ENCODE measurements at places on chromosomes 3 and 15.

DNA sequence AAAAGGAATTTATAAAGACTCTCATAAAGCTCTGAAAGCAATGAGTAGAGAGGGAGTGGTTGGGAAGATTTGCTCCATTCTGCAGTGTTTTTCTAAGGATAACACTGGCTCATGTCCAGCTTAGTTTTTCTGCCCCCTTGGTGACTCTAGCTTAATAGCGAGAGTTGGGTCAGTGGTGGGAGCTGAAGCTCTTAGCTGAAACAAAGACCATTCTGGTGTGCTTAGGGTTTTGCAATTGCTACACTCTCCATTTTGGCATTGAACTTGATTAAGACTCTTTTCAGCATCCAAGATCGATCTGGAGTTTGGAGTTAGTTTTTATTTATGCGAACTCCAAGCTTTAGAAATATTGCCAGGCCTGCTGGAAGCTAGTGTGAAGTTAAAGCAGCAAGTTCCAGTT is 98.0 kb downstream of the ATG7 start:
- DNase-seq: no peak

- DNase-seq: no peak
Observed at GRCh38 chr3:179430277-179430870, 20.9 kb downstream of the GNB4 start.

DNA sequence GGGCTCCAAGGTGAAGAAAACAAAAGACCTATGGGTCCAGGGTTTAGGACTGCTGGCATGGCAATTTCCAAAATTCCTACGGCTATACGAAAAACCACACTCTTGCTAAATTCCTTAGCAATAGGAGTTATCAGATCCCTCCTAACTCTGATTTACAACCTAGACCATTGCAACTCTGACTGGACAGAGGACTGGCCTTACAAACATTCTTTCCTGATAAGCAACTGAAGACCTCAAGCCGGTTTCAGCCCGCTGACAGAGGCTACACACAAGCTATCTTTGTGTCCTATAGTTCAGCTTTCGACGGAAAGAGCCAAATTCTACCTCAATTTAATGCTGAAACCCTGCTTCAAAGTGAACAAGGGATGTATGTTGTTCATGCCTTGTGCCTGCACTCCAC is 38.3 kb upstream of the AGBL1 start:
- no peak for DNase-seq

DNA sequence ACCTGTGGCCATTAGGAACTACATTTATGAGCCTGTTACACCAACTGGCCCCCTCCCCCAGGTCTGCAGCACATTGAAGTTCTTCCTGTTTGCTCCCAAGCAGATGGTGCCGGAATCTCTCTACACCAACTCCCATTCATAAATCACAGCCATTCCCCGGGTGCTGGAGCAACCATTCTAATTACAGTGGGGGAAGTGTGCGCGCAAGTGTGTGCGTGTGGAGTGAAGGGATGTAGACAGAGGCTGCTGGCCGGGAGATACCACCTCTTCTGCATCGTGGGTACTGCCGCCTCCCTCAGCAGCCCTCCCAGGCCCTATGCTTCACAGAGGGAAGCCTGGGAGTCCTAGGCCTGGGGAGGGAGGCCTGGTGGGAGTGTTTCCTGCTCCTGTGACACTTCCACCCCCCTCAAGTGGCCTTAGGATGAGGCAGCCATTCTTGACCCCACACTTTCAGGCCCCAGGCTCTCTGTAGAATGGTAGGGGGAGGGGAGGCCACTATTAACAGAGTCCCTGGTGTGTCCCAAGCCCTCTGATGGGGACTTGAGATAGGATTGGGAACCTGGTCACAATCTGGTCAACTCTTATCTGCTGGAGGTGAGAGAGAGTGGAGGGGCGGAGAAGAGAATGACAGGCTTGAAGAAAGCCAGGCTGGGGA is 69.1 kb downstream of the MAGEF1 start:
- no peak for DNase-seq

- no peak for DNase-seq
Observed at GRCh38 chr3:176789947-176790346, 407.3 kb downstream of the TBL1XR1 start.

DNA sequence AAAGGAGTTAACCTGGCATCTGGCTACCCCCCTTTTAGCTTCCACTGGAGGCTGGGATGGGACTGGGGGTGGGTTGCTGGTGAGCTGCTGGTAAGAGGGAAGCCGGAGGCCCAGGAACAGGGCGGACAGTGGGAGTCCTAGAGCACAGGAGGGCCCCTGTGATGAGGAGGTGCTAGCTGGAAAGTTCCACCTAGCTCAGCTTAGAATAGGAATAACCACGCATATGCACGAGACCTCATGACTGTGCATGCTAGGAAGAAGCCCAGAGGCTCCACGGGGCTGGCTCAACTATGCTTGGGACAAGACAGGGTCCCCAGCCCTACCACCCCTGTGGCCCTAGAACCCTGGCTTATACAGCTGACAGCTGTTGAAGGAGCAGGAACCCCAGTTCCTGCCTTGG is 34.1 kb downstream of the LINGO1 start:
- no peak for DNase-seq

DNA sequence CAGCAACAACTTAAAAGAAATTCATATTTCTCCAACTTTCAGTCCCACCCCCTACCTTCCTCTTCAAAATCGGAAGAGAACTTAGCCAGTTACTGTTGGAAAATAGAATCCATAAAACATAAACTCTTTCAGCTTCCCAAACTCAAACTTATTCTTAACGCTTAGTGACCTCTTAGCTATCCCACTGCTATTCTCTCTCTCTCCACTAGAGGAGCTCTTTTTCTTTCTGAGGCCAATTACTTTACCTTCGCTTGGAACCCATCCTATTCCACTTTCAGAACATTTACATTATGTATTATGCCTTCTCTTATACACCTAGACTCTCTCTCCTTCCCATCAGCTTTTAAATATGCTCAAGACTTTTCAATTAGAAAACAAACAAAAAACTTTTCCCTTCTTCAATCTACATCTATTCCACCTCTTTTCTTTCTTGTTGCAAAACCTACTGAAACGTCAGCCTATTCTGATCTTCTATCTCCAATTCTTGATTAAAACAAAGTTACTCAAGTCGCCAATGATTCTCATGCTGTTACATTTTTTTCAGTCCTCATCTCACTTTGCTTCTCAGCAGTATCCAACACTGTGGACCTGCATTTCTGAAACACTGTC is 13.4 kb upstream of the GHSR start:
- DNase-seq: no peak

DNA sequence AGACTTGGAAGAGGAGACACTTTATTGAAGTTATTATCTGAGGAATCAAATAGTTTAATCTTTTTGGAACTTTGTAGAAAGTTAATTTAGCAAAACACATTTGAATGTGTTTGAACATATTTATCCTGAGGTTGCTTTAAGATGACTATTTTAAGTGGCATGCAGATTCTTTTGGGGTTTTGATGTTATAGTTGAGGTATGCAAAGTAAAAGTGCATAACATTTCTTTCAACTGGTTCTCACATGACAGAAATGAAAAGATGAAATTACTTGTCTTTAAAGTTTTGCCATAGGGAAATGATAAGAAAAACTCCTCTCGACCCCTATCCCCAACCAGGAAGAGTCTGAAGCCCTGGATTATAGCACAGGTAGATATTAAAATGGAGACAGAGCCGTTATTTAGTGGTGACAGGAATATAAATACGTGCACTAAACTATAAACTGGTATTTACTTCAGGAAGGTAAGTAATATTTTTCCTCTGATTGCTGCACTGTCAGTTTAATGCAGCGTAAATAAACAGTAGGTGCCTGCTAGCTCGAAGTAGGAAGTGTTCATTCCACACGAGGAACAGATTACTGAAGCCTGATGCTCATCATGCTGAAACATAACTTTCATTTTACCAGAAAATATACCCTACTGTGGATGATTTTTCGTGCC is 15.1 kb upstream of the SATB1 start:
- no peak for DNase-seq

GRCh38 chr3:144590854-144591253 is 619.2 kb downstream of the DIPK2A start:
- no peak for DNase-seq

- DNase-seq: no peak
Observed at GRCh38 chr3:151008699-151009098, 36.2 kb upstream of the CLRN1 start.

DNA sequence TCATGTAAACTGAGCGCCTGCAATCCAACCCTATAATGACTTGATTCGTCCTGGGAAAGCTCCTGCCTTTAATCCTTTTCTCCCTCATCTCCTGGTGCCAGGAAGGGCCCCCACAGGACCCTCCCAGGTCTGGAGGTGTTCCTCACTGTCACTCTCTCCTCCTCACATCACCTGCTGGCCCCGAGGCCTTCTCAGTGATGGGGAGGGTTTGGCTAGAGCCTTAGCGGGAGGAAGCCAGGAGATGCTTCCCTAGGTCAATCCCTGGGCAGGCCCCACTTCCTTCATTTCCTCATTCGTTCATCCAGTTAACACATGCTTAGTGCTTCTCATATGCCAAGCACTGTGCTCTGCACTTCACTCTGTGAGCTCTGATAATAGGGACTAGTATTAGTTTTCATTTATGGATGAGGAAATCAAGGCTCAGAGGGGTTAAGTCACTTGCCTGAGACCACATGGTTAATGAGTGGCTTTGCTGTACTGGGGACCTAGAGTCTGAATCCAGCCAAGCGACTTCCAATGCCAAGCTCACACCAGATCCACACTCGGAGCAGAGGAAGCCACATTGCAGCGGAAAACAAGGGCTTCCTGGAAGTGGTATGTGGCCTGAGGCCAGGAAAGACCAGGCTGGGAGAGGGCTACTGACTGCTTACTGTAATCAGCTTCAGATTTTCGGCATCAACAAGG is 50.3 kb upstream of the CHRNB4 start:
- DNase-seq: no peak

GRCh38 chr3:155912579-155913190 is 42.2 kb downstream of the GMPS start:
- no peak for DNase-seq

All from activated CD8-positive, alpha-beta memory T cell treated with anti-CD3 and anti-CD28 coated beads for 1 hour (primary cell).